CD4-positive, CD25-positive, alpha-beta regulatory T cell (primary cell): ENCODE measurements at places on chromosomes 6 and 20.

- DNase-seq: no peak
Observed at GRCh38 chr20:45049438-45049837, 51.5 kb downstream of the KCNS1 start.

DNA sequence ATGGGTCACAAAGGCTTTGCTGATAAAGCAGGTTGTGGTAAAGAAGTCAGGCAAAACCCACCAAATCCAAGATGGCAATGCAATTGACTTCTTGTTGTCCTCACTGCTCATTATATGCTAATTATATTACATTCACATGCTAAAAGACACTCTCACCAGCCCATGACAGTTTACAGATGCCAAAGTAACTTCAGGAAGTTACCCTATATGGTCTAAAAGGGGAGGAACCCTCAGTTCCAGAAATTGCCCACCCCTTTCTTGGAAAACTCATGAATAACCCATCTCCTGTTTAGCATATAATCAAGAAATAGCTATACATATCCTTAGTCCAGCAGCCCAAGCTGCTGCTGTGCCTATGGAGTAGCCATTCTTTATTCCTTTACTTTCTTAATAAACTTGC, 501.1 kb downstream of the MEI4 start:
- DNase-seq: no peak

- DNase-seq: no peak
Observed at GRCh38 chr6:558959-559358, 97.9 kb downstream of the HUS1B start.

DNA sequence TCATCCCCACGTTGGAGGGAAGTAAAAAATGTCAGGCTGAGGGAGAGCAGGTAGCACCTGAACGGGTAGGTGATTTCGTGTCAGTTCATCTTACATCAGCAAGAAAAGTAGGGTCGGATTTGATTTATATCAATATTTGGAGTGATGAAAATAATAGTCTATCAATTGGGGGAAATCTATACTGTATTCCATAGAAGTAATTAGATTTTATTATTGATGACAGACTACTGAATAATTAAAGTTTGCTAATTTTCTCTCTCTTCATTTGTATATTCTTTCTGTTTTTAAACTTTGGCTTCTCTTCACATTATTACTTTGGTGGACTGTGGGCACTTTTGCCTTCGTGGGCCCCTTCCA, 78.4 kb downstream of the OLIG3 start:
- no peak for DNase-seq

GRCh38 chr20:46695892-46696291, 6.6 kb upstream of the TP53RK start:
- no peak for DNase-seq

DNA sequence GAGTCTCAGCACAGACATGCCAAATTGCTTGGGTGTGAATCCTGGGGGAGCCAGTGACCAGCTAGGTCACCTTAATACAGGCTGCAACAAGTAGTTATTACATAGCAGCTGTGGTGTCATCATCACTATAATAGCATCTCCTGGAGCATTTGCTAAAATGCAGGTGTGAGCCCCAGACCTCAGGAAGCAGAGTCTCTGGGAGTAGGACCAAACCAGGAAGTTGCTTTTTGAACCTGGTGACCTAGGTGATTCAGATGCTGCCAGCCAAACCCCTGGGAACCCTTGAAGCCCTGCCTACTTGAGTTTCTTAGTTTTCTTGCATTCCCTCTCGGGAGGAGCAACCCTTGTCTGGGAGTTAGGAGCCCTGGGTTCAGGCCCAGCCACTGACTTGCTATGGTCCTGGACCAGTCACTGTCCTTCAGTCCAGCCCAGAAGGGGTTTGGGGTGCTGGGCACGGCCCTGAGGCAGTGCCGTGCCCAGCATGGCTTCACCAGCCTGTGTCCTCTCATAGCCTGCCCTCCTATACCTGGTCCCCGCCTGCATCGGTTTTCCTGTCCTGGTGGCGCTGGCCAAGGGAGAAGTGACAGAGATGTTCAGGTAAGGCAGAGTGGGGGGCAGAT, 39.3 kb upstream of the ID1 start:
- DNase-seq: no peak

- no peak for DNase-seq
Observed at GRCh38 chr6:138979365-138979764, 8.7 kb downstream of the REPS1 start.

DNA sequence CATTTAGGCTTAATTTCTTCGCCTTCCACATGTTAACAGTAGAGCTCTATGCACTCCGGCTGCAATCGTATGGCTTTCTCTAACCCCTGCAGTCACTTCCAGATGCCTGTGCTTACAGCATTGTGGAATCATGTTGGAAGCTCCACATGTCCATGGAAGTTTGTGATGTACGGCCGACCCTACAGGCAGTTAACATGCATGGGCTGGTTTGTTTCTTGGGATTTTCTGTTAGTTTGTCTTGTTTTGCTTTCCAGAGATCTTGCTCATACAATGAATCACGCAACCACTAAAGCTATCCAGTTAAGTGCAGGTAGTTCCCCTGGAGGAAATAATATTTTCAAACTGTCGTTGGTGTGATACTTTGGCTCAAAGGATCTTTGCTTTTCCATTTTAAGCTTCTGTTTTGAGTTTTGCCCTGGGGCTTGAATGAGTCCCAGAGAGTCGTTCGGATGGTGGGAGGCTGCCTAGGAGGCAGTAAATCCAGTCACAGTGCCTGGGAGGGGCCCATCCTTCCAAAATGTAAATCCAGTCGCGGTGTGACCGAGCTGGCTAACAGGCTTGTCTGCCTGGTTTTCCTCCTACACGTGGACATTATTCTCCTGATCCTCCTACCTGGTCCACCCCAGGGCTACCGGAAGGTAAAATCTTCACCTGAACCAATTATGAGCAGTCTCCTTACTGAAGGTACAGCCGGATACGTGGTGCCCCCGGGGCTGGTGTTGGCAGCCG, 225.9 kb downstream of the SMOC2 start:
- no peak for DNase-seq

DNA sequence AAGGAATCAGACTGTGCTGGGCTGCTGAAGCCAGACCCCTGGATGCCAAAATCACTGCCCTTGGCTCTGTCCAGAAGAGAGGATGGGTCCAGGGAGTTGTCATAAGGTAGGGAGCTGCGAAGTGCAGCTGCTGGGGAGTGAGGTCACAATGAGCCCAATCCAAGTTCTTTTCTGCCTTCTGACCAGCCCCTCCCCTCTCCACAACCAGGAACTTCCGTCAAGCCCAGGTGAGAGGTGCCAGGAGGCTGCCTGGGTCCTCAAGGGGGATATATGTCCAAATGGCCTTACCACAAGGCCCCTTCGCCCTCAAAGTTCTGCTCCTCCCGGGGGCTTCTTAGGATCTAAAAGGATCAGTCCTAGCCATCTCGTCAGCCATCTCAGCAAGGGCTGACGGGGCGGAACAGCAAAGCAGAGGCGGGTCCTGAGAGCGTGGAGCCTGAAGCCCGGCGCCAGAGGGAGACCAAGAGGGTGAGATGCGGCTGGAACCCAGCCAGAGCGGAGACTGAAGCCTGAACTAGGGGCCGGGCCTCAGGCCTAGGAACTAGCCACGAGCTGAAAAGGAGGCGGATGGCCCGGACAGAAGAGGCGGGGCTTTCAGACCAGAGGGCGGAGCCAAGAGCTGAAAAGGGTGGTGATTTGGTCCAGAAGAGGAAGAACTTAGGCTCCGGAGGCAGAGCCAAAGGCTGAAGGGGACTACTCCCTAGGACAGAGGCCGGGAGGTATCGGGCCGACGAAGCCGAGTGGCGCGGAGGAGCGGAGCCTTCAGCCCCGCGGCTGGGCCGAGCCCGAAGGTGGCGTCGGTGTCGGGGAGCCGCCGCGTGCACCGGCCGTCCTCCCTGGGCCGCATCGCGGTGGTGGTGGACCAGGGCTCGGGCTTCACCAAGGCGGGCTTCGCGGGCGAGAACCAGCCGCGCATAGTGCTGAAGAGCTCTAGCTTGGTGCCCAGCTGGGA, at the start of gene ACTL10:
Gene ACTL10, plus strand, starts transcription at position 651 of the 952 bp plus-strand sequence. CDS start 555 bp downstream, outside the sequence.
- peak; percentile 81 for DNase-seq

DNA sequence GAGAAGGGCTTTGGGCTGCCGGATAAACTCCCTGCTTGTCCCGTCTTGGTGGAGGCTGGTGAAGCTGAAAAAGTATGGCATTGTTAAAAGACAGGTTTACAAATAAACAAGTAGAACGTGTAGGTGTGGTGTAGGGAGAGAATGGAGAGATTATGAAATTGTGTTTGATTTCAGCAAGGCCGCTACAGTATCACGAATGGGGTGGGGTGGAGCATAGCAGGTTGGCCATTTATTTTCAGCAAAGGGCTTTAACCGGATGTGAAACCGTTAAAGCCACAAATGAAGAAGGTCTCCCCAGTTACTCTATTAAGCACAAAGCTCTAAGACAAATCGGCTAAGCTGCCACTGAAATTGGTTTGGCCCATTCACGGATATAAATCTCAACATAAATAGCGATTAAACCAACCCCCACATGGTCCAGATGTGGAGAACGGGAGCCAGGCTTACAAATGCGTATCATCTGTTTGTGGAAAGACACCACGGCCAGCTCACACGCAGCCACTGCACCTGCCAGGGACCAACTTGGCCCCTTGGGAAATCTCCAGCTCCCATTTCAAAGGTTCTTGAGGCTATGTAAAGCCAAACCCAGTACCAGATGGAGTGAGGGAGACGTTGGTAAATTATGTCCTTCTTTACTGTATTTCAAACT, 94.0 kb downstream of the ZMYND8 start:
- no peak for DNase-seq

DNA sequence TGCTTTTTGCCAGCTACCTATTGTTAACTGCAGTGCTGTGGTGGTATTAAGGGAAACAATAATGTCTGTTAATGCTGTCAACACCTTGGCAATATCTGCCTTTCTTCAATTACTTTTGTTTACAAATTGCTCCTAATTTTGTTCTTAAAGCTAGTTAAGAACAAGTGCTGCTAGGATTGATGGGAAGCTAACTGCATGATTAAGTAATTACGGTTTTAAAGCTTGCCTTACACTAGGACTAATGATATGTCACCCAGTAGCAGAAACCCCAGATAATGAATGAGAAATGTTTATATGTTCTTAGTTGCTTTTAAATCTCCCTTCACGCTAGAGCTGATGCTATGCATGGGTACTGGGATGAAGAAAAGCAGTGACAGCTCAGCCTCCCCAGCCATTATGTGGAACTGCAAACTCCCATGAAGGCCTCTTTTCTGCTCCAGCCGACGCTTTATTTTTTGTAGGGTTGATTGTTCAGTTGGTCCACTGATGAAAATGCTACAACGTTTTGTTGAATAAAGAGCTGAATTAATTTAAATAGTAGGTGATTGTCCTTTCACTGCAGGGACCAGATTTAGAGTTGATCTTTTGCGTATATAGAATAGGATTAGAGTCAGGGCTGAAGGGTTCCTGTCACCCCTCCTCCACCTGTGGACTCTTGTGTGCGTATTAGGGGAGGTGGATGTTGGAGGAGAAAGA, 610.5 kb downstream of the TFAP2B start:
- no peak for DNase-seq

- DNase-seq: no peak
Observed at GRCh38 chr20:49661560-49662329, 51.9 kb downstream of the B4GALT5 start.

DNA sequence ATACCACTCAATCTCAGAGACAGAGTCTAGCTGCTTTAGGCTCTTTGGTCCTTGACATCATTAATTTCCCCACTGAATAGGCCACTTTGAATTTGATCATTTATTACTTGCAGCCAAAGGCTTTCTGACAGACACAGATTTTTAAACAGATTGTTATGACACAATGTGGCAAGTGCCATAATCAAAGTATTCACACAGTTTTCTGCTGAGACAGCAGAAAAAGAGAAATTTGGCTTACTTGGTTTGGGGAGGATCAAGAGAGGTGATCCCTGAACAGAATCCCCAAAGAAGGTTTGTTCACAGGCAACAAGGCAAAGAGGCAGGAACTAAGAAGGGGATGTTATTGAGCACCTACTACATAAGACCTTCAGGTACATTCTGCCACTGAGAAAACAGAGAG, 138.0 kb upstream of the TOP1 start:
- DNase-seq: no peak

DNA sequence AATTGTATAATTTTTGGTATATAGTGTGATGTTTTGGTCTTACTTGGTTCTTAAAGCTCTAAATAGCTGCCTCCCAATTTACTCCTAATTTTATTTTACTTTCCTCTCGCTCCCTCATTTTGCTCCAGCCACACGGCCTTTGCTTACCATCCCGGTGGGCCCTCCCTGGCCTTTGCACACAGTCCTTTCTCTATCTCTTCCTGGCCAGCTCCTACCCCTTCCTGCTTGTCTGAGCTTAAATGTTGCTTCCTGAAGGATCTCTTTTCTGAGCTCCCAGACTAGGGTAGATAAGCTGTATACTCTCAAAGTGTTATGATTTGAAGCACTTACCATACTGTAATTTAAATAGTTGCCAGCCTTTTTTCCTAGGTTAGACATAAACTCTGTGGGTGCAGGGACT, 121.7 kb downstream of the UTRN start:
- DNase-seq: no peak

- DNase-seq: no peak
Observed at GRCh38 chr6:82072121-82072521, 175.4 kb downstream of the IBTK start.
